ENCODE measurements at places on chromosomes 1 and 21.

- DNase-seq = no peak
These were observed 769 bp upstream of the ADAMTS4 start for GRCh38 chr1:161199506-161200139.

- DNase-seq = peak; percentile 22
These were observed 103.8 kb downstream of the EPHB2 start for GRCh38 chr1:22814176-22815042.

DNA sequence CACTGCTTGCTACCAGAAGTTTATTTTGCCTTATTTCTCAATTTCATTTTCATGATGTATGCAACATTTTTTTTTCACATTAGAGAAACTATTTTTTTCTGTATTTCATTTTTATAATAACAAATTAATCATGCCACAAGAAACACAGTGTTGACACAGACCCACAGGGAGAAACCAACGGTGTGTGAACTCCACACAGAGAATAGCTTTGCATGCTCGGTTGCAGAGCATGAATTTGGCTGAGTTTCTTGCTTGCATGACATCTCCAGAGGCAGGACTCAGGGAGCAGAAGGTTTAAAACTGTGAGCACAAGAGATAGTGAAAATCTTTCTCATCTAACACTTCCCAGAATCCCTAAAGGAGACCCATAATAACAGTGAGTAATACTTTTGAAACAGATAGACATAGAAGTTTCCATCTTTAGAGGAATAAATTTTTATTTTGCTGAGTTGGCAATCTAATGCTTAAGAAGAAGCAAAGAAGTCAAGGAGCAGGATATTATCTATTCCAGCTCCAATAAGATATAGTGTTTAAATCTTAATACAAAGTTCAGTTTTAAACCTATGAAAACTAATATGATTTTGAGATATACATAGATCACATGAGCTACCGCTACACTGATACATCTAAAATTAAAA is 890.9 kb downstream of the MRPL39 start:
- no peak for DNase-seq

GRCh38 chr1:8625491-8625890 is 191.9 kb downstream of the RERE start:
- DNase-seq = no peak

DNA sequence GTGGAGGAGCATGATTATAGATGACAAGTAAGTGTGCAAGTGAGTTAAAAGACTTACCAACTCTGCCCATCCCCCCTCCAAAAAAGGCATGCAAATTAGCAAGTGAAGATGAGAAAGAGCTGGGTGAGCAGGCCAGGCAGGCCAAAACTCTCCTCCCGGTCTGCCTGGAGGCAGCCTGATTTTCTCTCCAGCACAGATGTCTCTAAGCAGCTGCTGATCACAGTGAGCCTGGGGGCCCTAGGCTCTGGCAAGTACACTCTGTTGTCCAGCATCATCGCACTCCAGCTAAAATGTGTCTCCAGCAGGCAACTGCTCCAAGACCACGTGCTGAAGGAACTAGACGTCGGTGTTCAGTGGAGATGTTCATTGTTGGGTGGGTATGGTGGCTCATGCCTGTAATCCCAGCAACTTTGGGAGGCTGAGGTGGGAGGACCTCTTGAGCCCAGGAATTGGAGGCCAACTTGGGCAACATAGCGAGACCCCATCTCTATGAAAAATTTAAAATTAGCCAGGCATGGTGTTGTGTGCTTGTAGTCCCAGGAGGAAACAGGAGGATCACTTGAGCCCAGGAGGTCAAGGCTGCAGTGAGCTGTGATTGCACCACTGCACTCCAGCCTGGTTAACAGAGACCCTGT is 56.7 kb upstream of the PUM1 start:
- no peak for DNase-seq

DNA sequence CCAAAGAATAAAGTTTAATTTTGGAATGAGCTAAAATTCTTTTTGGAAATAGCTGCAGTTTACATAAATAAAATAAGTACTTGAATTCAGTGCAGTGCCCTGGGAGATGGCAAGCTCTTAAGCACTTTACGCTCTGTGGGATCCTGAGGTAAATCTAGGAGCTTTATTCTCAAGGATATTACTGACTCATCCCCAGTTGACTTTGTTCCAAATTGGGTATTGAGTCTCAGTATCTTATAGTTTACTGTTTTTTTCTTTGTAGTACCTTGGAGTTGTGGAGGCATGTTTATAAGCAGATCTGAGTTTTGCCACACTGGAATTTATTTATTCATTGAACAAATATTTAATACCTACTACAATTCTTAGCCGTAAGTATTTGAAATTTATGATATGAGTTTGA is 27.4 kb upstream of the HRNR start:
- DNase-seq = no peak

- no peak for DNase-seq
These were observed 112.3 kb upstream of the ZRANB2 start for GRCh38 chr1:71193153-71193552.

DNA sequence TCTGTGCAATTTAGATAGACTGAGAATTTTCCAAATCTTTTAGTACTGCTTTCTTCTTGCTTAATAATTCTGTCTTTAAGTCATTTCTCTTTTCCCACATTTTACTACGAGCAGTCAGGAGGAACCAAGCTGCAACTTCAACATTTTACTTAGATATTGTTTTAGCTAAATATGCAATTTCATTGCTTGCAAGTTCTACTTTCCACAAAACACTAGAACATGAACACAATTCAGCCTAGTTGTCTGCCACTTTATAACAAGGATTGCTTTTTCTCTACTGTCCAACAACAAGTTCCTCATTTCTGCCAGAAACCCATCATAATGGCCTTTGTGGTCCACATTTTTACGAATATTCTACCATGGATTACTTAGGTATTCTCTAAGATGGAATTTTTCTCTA is 36.6 kb downstream of the SORT1 start:
- no peak for DNase-seq
